ENCODE measurements at places on chromosomes 16 and 17.

DNA sequence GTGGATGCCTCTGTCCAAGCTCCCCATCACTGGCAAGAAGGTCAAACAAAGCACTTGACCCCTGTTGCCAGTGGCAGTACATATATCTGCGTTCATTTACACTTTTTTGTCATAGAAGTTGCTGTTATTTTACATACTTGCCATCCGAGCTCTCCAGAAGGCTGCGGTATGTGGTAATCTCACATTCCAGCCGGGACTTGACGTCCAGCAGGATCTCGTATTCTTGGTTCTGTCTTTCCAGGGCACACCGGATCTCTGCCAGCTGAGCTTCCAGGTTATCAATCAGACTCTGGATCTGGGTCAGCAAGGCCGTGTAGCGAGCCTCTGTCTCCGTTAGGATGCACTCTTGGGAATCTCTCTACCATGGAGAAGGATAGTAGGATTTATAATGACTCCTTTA is 6.6 kb downstream of the KRT39 start:
- peak; percentile 51 for DNase-seq

GRCh38 chr16:72956124-72957064 is 91.5 kb downstream of the ZFHX3 start:
- DNase-seq, result no peak

DNA sequence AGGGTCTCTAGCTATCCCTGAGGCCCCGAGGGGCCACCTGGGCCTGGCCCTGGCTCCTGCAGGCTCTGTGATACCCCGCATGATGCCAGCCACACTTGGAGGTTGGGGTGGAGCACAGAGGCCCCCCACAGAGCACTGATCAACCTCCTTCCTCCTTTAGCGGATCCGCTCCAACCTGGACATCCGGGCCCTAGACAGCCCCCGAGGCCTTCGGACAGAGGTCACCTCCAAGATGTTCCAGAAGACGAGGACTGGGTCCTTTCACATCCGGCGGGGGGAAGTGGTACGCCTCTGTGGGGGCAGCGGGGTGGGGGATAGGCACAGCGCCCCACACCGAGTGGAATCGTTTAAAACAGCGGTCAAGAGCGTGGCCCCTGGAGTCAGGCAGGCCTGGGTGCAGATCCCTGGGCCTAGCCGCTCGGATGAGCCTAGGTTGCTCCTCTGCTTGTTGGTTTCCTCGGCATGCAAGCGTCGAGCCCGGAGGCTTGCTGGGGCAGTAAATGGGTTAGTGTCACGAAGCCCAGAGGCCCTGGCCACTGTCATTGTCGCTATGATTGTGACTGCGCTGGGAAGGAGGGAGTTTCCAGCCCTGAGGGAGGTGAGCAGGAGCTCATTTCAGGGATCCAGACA is 9.9 kb downstream of the ITGB4 start:
- DNase-seq, result no peak

DNA sequence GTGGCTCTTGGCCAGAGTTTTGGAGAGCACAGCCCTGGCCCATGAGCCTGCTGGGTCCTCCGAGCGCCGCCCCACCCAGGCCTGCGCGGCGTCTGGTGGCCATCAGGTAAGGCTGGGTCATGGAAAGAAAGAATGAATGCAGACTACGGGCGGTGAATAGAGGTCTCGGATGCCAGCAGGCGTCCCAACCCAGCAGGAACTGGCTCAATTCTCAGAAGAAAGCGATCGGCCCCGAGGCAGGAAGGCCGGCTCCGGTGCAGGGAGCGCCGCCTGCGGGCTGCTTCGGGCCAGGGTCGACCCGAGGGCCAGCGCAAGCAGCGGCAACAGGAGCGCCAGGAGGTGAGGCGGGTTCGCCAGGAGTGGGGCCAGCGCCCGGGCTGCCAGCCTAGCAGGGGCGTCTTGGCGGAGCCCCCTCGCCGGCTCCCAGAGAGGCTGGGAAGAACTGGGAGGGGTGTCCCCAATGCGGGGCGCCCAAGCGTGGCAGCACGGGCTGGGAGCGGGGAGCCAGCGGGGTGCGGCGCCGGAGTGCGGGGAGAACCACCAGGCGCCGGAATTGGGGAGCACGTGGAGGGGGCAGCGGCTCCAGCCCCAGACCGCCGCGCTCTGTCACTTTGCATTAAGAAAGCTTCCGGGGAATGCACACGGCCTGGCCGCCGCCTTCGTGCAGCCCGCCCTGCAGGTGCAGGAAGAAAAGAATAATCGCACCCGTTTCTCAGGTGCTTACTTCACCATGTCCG is 7.1 kb upstream of the TMC5 start:
- DNase-seq, result no peak

GRCh38 chr17:69086641-69087040 is 25.9 kb upstream of the ABCA9 start:
- DNase-seq, result no peak

DNA sequence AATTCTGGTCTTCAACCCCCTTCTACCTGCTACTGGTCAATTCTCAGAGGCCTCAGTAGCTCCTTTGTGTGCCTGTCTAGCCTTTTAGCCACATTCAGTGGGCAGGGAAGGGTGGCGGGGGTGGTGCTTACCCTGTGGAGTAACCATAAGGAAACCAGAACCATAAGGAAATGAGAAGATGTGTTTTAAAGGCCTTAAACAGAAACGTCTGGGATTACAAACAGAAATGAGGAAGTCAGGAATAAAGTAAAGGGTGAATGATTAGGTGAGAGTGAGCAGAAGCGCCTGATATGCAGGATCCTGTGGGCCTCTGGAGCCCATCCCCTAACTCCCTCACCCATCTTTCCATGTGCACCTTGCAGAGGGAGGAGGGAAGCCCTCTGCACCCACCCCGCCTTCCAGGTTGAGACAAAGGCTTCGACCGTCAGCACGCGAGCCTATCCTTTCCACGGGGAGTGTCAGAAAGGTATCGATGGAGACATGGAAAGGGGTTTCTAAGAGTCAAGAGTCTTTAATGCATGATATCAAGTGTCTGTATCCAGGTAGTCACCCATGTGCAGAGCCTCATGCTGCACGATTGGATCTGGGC is 20.4 kb downstream of the KIAA0513 start:
- DNase-seq, result no peak

DNA sequence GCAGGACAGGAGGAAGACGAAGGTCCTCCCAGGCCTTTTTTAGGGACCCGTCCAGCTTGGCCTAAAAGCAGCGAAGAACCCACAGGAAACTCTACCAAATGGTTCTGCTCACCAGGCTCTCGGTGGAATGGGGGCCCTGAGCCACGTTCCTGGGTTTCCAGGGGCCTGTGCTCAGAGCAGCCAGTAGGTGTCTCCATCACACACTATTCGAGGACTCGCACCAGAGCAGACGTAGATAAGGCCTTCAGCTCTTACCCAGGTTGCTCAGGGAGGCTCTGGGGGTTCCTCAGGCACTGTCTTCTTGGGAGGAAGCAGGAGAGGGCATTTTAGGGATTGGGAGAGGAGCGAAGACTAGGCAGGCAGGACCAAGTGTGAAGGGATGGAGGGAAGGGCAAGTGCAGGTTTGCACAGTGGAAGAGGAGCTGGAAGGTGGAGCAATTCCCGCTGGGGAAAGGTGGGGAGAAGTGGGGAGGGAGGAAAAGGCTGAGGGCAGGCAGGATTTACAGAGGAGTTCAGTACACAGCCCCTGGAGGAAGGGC is 157.1 kb downstream of the RGS9 start:
- DNase-seq, result peak; percentile 58
